Activated naive CD4-positive, alpha-beta T cell treated with anti-CD3 and anti-CD28 coated beads for 36 hours (primary cell): ENCODE measurements at places on chromosomes 16 and 17. TPM values are rescaled to one million over a fixed set of nuclear protein-coding genes. Genes with fewer than 3 reads are reported as not detected.

The RASL10B gene
- 0.96 TPM for total RNA-seq

The C16orf46 gene
- not detected for total RNA-seq

The DLX4 gene
- 0.81 TPM for total RNA-seq

The GAS2L2 gene
- 0.07 TPM for total RNA-seq

The FOXC2 gene
- total RNA-seq, result not detected

The SLC22A31 gene
- total RNA-seq, result 0.64 TPM

The DNAI2 gene
- total RNA-seq, result 0.25 TPM

The MARVELD3 gene
- total RNA-seq, result not detected

The KRTAP3-1 gene
- total RNA-seq, result not detected

The GDPD1 gene
- 2.2 TPM for total RNA-seq

The WNT9B gene
- total RNA-seq, result not detected

The HSPB9 gene
- total RNA-seq, result not detected

The MEIOC gene
- total RNA-seq, result 0.05 TPM

GRCh38 chr16:66562409-66562808 is 3.8 kb upstream of the CMTM1 start:
- peaks cover 55% of the 10 kb centered on the region for H3K4me1 ChIP-seq
- peaks cover 52% of the 10 kb centered on the region for H3K36me3 ChIP-seq
- H3K27me3 ChIP-seq, result no peaks in the 10 kb centered on the region
- no peak for DNase-seq
- no peak overlapping the region for H3K4me3 ChIP-seq
- H3K27ac ChIP-seq, result no peak overlapping the region

DNA sequence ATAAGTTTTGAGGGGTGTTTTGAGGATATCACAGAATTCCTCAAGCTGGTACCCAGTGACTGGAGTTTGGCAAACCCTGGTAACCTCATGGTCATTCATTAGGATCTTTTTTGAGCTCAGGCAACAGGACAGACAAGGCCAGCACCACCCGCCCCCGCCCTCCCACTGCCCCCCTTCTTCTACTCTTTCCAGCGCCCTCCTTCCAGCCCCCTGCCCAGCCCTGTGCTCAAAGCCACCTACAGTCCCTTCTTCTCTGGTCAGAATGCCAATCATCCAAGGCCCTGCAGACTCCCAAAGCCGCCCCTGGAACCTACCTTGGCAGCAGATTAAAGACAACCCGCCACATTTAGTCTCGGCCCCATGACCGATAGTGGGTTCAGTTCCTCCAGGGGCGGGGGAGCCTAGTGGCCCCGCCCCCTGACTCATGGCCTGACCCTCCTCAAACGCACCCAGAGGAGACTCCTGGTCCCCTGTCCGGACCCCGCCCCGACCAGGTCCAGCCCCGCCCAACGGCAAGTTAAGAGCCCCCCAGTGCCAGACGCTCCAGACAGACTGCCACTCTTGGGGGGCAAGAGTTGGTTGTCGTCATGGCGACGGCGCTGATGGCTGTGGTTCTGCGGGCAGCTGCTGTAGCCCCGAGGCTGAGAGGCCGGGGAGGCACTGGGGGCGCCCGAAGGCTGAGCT is at the start of gene NAGS:
Gene NAGS, plus strand, starts transcription at position 546 of the 684 bp plus-strand sequence. Its CDS starts 42 bp downstream, at position 588.
- H3K4me1 ChIP-seq, result peaks cover 28% of the 10 kb centered on the region
- H3K4me3 ChIP-seq, result peak within 1 kb of the TSS; percentile 34
- DNase-seq, result no peak
- peaks cover 18% of the 10 kb centered on the region for H3K27me3 ChIP-seq

DNA sequence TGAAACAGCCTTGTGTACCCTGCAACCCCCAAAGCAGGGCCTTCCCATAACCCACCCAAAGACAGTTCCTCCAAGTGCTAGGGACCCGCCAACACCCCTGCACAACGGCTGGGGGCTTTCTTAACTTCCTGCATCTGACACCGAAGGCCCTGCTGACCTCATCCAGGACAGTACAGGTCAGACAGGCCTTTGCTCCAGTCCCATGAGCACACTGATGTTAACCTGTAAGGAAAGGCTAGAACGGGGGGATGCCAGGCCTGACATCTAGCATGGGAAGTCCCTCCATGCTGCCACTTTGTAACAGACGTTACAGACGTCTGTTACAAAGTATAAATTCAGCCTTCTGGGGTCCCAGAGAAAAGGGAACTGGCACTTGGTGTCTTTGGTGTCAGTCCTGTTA is 369.1 kb downstream of the CPPED1 start:
- H3K36me3 ChIP-seq, result peaks cover 5% of the 10 kb centered on the region
- no peak for DNase-seq
- no peak overlapping the region for H3K27ac ChIP-seq
- no peak overlapping the region for H3K4me3 ChIP-seq
- H3K27me3 ChIP-seq, result no peaks in the 10 kb centered on the region

DNA sequence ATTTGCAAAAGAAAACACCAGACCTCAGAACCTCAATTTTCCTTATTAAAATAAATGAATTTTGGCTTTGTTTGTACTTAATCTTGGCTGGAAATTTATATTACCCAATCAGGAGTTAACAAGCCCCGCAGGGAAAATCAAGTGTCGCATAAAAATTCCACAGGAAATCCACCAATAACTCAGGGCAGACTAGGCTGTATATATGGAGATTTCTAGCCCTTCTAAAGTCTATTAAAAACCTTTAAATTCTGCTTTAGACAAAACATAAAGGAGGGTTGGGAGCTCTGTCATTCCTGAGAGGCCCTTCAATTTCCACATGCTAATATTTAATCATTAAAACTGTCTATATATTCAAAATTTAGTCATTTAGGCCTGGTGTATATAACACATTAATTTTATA is 434.7 kb downstream of the CDH11 start:
- no peak overlapping the region for H3K27ac ChIP-seq
- H3K27me3 ChIP-seq, result no peaks in the 10 kb centered on the region
- no peaks in the 10 kb centered on the region for H3K4me1 ChIP-seq
- H3K4me3 ChIP-seq, result no peak overlapping the region

DNA sequence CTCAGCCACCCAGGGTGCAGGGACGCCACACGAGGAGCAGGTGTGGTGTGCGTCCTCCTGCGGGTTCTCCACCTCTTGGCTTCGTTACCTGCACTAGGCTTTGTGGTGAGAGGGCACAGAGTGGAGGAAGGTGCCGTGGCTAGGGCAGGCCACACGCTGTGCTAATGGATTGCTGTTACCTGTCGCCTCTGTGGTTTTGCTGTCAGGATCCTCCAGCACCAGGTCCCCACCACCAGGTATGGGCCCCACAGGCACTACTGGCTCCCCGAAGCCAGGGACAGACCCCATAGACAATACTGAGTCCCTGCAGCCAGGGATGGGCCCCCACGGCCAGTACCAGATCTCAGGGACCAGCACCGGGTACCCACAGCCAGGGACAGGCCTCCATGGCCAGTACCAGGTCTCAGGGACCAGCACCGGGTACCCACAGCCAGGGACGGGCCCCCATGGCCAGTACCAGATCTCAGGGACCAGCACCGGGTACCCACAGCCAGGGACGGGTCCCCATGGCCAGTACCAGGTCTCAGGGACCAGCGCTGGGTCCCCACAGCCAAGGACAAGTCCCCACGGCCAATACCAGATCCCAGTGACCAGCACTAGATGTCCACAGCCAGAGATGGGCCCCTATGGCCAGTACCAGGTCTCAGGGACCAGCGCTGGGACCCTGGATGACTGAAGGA is 315.6 kb downstream of the SEC14L1 start:
- no peaks in the 10 kb centered on the region for H3K27me3 ChIP-seq
- no peak for DNase-seq
- peak overlapping the region; percentile 100 for H3K27ac ChIP-seq
- peak overlapping the region; percentile 86 for H3K4me3 ChIP-seq

GRCh38 chr16:83215406-83216001 is 588.7 kb downstream of the CDH13 start:
- H3K4me1 ChIP-seq, result no peaks in the 10 kb centered on the region
- H3K36me3 ChIP-seq, result no peaks in the 10 kb centered on the region
- H3K27ac ChIP-seq, result no peak overlapping the region
- peak; percentile 62 for DNase-seq
- H3K4me3 ChIP-seq, result no peak overlapping the region

GRCh38 chr17:48107137-48108055 is at the start of gene SNX11:
TSS of gene SNX11 (plus strand) at chr17:48107766. CDS start at chr17:48112044, 4,278 bp downstream.
- peak; percentile 96 for DNase-seq
- peaks cover 2% of the 10 kb centered on the region for H3K36me3 ChIP-seq
- H3K4me3 ChIP-seq, result peak within 1 kb of the TSS; percentile 97
- peak within 1 kb of the TSS; percentile 93 for H3K27ac ChIP-seq
- H3K4me1 ChIP-seq, result peaks cover 56% of the 10 kb centered on the region

DNA sequence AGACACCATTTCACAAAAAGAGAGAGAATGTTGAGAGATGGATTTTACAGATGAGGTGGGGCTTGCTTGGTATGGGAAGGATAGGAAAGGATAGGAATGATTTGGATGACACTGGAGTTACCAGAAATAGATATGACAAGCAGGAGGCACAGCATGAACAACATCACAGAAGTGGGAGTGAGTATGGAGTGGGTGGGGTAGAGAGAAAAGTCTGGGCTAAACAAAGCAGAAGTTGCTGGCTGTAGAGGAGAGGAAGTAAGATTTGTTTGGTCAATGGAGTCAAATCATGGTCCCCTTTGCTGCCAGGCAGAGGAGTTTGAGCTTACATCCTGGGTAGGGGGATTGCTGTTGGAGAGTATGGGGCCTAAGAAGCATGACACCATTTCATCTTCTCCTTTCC is 101.7 kb downstream of the VAT1L start:
- H3K27me3 ChIP-seq, result peaks cover 3% of the 10 kb centered on the region
- H3K27ac ChIP-seq, result no peak overlapping the region
- H3K4me1 ChIP-seq, result no peaks in the 10 kb centered on the region
- no peaks in the 10 kb centered on the region for H3K36me3 ChIP-seq
- H3K4me3 ChIP-seq, result no peak overlapping the region
- DNase-seq, result no peak

DNA sequence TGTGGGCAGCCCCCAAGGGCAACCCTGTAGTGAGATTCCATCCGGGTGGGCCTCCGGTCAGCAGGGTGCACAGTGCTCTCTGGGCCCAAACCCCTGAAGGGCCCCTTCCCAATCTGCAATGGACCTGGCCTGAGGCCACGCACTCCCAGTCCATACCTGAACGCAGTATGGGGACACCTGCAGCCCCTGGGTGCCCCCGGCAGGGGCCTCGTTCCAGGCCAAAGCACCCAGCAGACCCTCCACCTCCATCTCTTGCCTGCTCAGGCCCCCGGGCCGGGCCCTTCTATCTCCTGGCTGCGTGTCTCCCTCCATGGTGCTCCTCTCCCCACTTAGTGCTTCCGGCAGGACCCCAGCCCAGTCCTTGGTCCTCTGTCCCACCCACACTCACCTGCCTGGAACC is 17.3 kb upstream of the AATK start:
- no peak overlapping the region for H3K27ac ChIP-seq
- H3K4me3 ChIP-seq, result no peak overlapping the region
- peaks cover 4% of the 10 kb centered on the region for H3K27me3 ChIP-seq
- H3K36me3 ChIP-seq, result no peaks in the 10 kb centered on the region

DNA sequence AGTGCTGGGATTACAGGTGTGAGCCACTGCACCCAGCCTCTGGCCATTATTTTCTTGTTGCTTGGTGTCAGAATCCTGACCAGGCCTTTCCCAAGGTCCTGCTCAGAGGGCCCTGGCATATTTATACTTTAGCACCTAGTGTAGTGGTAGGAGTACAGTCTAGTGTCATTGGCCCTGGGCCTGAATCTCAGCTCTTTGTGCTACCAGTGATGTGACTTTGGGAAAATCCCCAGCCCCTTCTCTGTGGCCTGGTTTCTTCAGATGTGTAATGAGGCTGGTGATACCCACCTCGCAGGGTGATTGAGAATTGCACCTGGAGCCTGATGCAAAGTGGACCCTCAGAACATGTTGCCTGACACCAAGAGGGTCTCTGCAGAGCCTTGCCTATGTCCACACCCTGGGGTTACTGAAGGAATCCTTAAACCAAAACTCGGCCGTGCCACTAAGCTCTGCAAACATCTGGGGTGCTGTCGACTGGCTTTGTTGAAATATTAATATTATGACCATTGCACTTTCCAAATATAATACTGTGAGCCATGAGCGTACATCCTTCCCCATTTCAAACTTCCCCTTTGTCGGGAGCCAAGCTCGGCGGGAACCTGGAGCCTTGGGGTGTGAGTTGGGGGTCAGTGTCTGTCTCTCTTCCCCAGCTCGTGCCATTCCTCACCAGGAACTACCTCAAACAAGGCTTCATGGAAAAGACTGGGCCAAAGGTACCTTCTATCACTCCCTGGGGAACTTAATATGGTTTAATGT is 18.0 kb upstream of the RNF135 start:
- no peaks in the 10 kb centered on the region for H3K4me1 ChIP-seq
- H3K4me3 ChIP-seq, result no peak overlapping the region
- no peak for DNase-seq
- no peaks in the 10 kb centered on the region for H3K36me3 ChIP-seq
- no peaks in the 10 kb centered on the region for H3K27me3 ChIP-seq

GRCh38 chr17:64778240-64779097 is 116.4 kb upstream of the SMURF2 start:
- peaks cover 9% of the 10 kb centered on the region for H3K27me3 ChIP-seq
- H3K36me3 ChIP-seq, result no peaks in the 10 kb centered on the region
- H3K27ac ChIP-seq, result no peak overlapping the region
- peak overlapping the region; percentile 27 for H3K4me3 ChIP-seq
- DNase-seq, result no peak

GRCh38 chr17:20948984-20949777 is 93.6 kb downstream of the USP22 start:
- no peak overlapping the region for H3K4me3 ChIP-seq
- peaks cover 4% of the 10 kb centered on the region for H3K4me1 ChIP-seq
- no peaks in the 10 kb centered on the region for H3K36me3 ChIP-seq
- DNase-seq, result peak; percentile 58
- H3K27me3 ChIP-seq, result peaks cover 11% of the 10 kb centered on the region

DNA sequence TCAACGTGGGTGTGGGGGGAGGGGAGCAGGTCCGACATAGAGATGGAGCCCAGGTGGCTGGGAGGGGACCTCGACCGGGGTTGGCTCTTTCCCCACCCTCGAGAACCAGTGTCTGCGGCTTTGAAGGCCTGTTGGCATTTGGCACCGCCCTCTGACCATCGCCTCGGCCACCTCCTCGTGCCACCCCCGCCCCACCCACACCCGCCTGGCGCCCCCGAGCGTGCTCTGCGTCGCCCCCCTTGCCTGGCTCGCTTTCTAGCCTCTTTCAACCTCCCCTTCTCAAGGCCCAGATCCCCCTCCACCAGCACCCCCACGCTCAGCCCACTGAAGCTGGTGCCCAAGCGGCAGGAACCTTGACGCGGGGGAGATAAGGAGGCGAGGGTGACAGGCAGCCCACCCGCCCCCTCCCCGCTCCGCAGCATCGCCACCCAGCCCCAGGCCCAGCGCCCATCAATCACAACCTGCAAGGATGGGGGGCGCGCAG is 619 bp downstream of the CACNB1 start:
- no peak for DNase-seq
- H3K27ac ChIP-seq, result no peak overlapping the region
- H3K4me3 ChIP-seq, result peak overlapping the region; percentile 86
- H3K27me3 ChIP-seq, result no peaks in the 10 kb centered on the region
- peaks cover 32% of the 10 kb centered on the region for H3K4me1 ChIP-seq
- peaks cover 17% of the 10 kb centered on the region for H3K36me3 ChIP-seq

GRCh38 chr16:65386672-65387071 is 264.8 kb upstream of the CDH11 start:
- H3K27me3 ChIP-seq, result no peaks in the 10 kb centered on the region
- no peak overlapping the region for H3K27ac ChIP-seq
- no peaks in the 10 kb centered on the region for H3K36me3 ChIP-seq
- no peak for DNase-seq
- no peaks in the 10 kb centered on the region for H3K4me1 ChIP-seq
- H3K4me3 ChIP-seq, result no peak overlapping the region

- H3K36me3 ChIP-seq, result peaks cover 28% of the 10 kb centered on the region
- peak overlapping the region; percentile 28 for H3K27ac ChIP-seq
- H3K27me3 ChIP-seq, result no peaks in the 10 kb centered on the region
- DNase-seq, result peak; percentile 53
- no peak overlapping the region for H3K4me3 ChIP-seq
- peaks cover 12% of the 10 kb centered on the region for H3K4me1 ChIP-seq
These were observed 44.2 kb downstream of the WDR45B start for GRCh38 chr17:82603981-82604448.
